ENCODE measurements at places on chromosomes 7 and 10. TPM values are rescaled to one million over a fixed set of nuclear protein-coding genes. Genes with fewer than 3 reads are reported as not detected.

GRCh38 chr10:60266513-60266912 is 123.2 kb downstream of the ANK3 start:
- DNase-seq: no peak

DNA sequence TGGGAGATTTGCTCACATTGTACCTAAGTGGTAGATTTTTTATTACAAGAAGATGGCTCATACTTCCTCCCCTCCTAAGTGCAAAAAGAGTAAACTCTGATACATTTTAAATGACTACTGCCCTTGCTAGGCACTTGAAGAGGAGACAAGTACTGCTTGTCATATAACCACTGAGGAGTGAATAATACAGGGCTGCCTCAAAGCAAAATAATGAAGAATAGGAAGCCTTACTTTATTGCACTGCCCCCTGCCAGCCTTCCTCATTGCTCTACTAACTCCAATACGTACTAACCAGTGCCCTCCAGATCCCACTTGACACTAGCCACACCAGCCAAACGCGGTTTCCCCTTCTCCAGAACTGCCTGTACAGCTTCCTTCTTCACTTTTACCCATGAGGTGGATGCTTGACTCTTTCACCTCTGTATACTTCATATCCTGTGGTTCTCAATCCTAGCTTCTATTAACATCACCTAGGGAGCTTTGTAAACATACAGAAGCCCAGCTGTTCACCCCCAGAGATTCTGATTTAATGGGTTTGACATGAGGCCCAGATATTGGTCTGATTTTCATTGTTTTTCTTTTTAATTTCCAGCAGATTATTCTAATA is 11.7 kb upstream of the MTERF1 start:
- no peak for DNase-seq

DNA sequence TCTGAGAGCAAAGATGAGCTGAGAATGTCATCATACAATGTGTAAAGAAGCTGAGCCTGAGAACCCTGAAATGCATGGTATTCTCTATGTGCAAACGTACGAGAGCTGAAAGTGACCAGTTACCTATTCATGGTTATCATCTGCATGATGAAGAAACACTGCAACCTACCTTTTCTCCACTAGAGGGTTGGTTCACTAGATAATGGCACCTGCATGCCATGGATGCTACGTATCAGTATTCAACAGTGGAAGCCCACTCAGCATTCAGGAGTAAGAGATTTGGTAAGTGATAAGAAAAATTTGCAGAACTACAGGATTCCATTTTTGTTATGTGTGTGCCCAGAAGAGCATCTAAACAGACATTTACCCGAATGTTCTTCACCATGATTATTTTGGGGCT is 145.4 kb downstream of the PTPRN2 start:
- no peak for DNase-seq

- no peak for DNase-seq
Observed at GRCh38 chr7:6556196-6556595, 4.9 kb upstream of the GRID2IP start.

DNA sequence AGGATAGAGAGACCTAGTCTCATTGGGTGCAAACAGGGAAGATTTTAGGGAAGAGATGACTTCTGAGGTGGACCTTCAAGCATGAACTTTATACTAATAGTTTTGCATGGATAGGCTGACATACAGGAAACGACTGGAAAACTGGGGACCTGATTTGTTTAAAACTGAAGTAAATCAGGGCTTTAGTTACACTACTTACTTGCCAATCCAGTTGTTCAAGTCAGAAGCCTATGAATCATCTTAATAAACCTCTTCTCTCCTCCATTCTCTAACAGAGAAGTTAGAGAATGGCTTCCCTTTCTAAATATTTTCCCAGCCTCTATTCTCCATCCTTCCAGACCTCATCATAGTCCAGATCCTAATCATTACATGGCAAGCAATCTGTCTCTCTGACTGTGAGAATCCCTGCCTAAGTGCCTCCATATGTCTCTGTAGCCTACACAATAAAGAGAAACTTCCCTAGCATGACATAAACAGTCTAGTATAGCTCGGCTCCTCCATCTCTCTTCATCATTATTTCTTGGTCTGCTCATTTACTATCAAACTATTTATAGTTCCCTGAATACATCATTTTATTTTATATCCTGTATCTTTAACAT is 55.8 kb downstream of the PRKG1 start:
- no peak for DNase-seq

Gene COL13A1
- 18.3 TPM for total RNA-seq

Gene CAMK1D
- 3.1 TPM for total RNA-seq

- DNase-seq: no peak
Observed at GRCh38 chr10:1329622-1330021, 273.4 kb downstream of the WDR37 start.

Gene AKR1B15
- total RNA-seq: 0.48 TPM

- DNase-seq: no peak
Observed at GRCh38 chr10:7337431-7338171, 73.2 kb downstream of the SFMBT2 start.

Gene CYP2C9
- 18.3 TPM for total RNA-seq

DNA sequence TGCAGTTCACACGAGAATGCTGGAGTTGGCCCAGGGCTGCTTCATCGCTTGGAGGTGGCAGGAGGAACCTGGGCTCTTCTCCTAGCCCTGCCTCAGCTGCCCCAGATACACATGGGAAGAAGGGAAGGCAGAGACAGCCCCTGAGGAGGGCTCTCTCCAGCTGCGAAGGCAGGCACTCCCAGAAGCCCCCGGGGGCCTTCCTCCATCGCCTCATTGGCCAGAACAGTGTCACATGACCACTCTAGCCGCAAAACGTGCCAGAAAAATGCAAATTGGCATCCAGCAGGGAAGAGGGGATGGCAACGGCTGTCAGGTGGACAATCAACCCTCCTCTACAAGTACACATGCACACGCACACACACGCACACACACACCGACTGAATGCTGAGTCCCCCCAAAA is 217.8 kb upstream of the FRMD4A start:
- DNase-seq: no peak

DNA sequence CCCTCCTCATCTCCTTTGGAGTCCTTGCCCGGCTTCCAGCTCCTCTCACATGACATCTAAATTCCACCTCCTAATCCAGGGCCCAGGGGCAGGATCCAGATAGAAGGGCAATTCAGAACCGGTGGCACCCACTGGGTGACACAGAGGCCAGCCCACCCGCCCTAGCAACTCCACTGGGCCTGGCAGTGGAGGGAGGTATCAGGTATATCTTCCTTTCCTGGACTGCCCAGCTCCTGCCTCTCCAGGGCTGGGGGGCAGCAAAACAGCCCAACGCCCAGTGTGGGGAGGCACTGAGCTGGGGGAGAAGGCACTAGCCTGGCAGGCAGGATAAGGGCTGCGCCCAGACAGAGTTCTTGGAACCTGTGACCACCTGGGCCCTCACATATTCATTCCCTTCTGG is 10.4 kb upstream of the TRIM8 start:
- DNase-seq: no peak

Gene BLOC1S2
- total RNA-seq: 27.0 TPM

GRCh38 chr7:112167147-112167546 is 39.1 kb downstream of the DOCK4 start:
- DNase-seq: no peak

GRCh38 chr10:13511409-13511808 is 17.4 kb downstream of the BEND7 start:
- DNase-seq: peak; percentile 37

DNA sequence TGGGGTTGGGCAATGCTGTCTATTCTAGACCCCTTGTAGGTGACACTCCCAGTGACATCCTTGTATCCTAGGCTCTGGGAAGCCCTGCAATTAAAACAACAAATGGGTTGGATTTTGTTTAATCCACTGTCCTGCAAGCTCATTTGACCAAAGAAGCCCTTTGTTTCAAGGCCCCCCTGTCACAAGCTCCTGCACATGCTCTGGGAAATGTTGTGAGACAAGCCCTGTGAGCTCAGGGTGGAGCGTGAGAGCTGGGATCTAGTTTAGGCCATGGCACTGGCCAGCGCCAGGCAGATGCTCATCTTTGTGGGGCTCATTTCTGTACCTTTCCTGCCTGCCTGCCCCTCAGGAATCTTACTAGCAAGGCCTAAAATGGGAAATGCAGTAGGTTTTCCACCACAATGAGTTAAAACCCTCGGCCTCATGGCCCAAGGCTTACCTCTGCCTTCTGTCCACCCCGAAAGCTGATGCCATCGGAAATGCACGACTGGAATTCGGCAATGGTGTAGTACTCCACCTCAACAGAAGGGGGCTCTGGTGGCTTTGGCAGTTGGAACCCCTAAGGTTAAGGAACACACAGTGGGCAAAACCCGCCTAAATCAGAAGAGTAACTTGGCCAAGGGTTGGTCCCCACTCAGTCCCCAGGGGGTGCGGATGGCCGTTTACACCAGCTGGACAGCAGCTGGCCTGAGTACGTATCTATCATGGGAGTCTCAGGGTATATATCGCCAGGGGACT is 112.0 kb downstream of the NEURL1 start:
- peak; percentile 36 for DNase-seq

All from umbilical cord (tissue), 2 donors.